ENCODE measurements at places on chromosomes 3 and 15. TPM values are rescaled to one million over a fixed set of nuclear protein-coding genes. Genes with fewer than 3 reads are reported as not detected.

DNA sequence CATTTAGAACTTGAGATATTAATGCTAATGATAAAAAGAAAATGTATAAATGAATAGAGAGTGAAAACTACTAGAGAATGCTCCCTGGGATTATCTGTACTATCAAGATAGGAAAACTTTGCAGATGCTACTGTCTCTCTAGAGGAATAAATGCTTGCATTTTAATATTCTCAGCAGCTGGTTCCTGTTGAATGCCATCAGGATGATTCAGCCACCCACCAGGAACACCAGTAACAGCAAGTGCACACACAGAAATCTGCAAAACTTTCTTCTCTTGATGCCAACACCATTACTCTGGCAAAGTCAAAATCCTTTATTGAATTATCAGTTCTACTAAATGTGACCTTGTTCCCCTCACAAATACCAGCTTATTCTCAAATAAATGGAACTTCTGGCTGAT lies 148.4 kb downstream of the TIGIT start:
- no peak for DNase-seq

Gene ACKR4
- total RNA-seq, result 2.8 TPM

Gene GOLGA8G
- total RNA-seq, result not detected

GRCh38 chr3:30742796-30743619 lies 136.6 kb downstream of the TGFBR2 start:
- no peak for DNase-seq

Gene COL6A5
- total RNA-seq, result not detected

GRCh38 chr15:51134416-51135199 lies 39.9 kb upstream of the TNFAIP8L3 start:
- DNase-seq, result no peak

DNA sequence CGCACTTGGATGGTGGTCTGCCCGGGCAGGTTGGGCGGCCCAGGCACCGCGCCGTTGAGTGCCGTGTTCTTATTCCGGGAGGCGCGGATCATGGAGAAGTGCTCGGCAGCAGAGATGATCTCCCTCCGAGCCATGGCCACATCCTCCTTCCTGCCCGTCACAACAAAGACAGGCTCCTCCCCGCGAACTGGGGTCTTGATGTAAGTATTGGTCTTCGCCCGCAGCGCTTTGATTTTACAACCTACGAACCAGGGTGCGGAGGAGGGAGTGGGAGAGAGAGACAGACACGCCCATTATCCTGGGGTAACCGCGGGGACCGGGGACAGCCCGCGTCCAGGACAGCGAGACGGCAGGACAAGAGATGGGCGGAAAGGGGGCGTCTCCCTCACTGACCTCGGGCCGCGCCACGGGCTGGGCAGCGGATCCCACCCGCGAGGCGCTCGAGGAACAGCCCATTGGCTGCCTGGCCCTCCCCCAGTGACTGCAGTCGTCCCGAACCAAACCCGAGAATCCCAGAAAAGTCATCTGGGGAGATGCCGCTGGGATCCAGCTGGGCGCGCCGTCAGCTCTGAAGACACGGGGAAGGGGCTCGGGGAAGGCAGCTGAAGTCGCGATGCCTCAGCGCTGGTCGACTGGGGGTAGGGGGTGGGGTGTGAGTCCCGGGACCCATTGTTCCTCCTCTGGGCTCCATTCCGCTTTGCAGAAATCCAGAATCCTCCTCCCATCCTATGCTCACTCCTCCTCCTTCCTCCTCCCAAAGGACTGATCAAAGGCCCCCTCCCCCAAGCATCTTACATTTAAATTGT lies 1.2 kb downstream of the MEX3B start:
- peak; percentile 72 for DNase-seq

- DNase-seq, result no peak
Observed at GRCh38 chr15:42149493-42150218, 6.8 kb downstream of the PLA2G4F start.

DNA sequence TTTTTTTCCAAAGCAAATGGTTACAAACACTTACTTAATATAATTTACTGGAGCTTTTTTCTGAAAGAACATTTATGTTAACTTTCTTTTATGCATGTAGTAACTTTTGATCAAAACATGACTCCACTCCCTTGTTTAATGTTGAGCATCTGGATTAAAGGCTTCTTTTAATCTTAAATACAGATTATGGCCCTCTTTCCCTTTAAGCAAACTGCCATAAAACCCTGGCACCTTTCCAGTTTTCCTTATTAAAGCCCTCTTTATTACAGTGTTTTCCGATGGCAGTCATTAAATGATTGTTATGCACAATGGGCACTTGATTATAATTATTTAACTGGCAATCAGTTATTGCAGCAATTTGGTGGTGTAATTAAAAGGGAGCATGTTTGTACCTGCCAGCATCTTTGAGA lies 167.0 kb downstream of the VGLL4 start:
- no peak for DNase-seq

- DNase-seq, result no peak
Observed at GRCh38 chr3:143263852-143264513, 144.4 kb downstream of the CHST2 start.

Gene CAND2
- 56.7 TPM for total RNA-seq

GRCh38 chr3:158134363-158134762 lies 24.5 kb downstream of the RSRC1 start:
- DNase-seq, result no peak

Measured in Right ventricle myocardium inferior (tissue), 1 donor.